ENCODE measurements at places on chromosomes 1 and 21. TPM values are rescaled to one million over a fixed set of nuclear protein-coding genes. Genes with fewer than 3 reads are reported as not detected.
A peak's percentile ranks its signal among the peaks of the same experiment; 100 is the strongest.

GRCh38 chr21:26715116-26715515, 130.1 kb downstream of the ADAMTS1 start:
- no peak for DNase-seq

DNA sequence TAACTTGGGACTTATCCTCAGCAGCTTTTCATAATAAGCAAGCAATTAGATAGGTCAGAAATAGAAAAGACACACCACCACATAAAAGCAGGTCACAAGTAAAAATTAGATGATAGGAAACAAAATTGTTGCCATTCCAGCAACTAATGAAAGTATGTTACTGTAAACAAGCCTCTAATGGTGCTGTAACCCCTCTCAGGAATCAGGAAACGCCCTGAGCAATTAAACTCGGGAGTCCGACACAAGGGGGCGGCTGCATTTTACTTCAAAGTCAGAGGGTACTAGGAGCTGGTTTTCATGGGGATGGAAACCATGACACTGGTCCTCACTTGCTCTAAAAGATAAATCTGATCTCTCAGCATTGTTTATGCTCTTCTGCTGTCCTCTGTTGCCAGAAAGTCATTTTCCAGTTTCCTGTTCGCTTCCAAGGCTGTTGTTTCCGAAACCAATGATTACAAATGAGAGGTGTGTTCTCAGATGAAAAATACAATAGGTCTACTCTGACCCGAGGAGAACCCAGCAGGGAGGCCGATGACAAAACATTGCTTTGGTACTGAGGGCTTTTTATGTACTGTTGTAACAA, 93.4 kb downstream of the TGFBR3 start:
- DNase-seq = no peak

- peak; percentile 80 for DNase-seq
Measured at GRCh38 chr1:227299241-227299627, 19.1 kb downstream of the CDC42BPA start.

- DNase-seq = no peak
Measured at GRCh38 chr1:36536727-36537126, 54.0 kb upstream of the CSF3R start.

The AMPD1 gene
- total RNA-seq = 49.3 TPM

The CENPS gene
- 5.4 TPM for total RNA-seq

The DNALI1 gene
- 8.2 TPM for total RNA-seq

The CELA3A gene
- total RNA-seq = not detected
